Pulmonary artery endothelial cell (primary cell): ENCODE measurements at places on chromosomes 7 and 10. TPM values are rescaled to one million over a fixed set of nuclear protein-coding genes. Genes with fewer than 3 reads are reported as not detected.

Gene ASB10
- not detected in 2 replicates for total RNA-seq

Gene EFCAB10
- total RNA-seq, result not detected in 2 replicates

Gene OPN1SW
- total RNA-seq, result not detected in 2 replicates

Gene ANKRD1
- 660 and 1,189 TPM in 2 replicates for total RNA-seq

Gene TEX47
- total RNA-seq, result not detected in 2 replicates

Gene TNS3
- total RNA-seq, result 15.8 and 30.4 TPM in 2 replicates

Gene MARVELD1
- 17.3 and 21.2 TPM in 2 replicates for total RNA-seq

Gene COL1A2
- 13.6 and 19.1 TPM in 2 replicates for total RNA-seq

Gene CCM2
- total RNA-seq, result 74.8 and 81.1 TPM in 2 replicates

Gene VWDE
- 0.07 TPM in 1 of 2 replicates, not detected in the other for total RNA-seq

Gene INTS15
- 10.9 and 13.6 TPM in 2 replicates for total RNA-seq

Gene COL28A1
- total RNA-seq, result not detected in 2 replicates

Gene PRSS37
- not detected in 2 replicates for total RNA-seq

Gene GBX1
- not detected in 2 replicates for total RNA-seq
